Brain microvascular endothelial cell (primary cell): ENCODE measurements at places on chromosomes 5 and 9.
A peak's percentile ranks its signal among the peaks of the same experiment; 100 is the strongest.

- DNase-seq = no peak
Measured at GRCh38 chr9:37508135-37508833, 22.5 kb downstream of the POLR1E start.

DNA sequence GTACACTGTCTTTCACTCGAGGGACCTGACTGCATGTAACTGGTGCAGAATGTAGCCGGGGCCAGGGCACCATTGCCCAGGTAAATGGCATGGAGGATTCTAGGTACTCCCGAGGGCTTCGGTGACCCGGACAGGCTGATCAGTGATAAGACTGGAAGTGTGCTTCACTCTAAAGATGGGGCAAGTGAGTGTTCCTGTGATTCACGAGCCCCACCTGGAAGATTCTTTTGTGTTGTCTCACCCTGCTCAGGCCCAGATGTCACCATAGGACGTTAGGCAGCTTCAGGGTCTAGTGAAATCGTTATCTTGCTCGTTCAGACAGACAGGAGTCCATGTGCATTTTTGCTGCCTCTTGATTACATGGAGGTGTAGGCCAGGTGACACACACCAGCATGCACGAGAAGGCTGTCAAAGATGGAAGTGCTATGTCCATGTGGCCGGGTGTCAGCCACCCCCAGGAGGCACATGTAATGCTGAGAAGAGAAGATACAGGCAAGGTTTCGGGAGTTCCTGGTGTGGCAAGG is 73.9 kb downstream of the WNK2 start:
- no peak for DNase-seq

GRCh38 chr9:92808726-92809451 is 44.3 kb upstream of the BICD2 start:
- peak; percentile 53 for DNase-seq

DNA sequence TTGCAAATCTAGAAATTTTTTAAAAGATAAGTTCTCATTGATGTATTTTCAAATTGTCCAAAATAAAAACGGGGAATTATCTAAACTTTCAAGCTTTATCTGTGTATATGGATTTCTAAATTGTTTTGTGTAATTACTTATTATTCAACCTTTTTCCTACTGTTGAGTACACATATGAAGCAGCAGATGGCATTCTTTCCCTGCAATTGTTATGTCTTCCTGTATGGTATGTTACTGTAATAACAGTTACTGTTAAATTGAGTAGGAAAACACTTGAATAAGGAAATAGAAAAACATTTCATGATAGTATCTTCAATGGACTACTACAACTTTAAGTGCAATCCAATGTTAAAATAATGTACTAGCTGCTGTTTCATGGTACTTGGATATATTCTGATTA is 124.8 kb downstream of the RANBP17 start:
- DNase-seq = no peak

DNA sequence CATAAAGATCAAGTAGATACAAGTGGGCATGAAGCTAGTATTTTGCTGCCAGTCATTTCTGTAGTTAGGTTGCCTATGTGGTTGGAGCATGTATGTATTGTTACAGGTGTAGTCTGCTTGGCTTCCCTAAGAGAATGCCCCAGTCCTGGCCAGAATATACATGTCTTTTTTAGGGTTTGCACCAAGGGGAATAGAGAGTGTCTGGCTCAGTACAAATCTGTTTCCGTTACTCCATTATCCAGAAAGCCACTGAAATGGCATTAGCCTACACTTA is 23.2 kb downstream of the TGFBR1 start:
- DNase-seq = no peak

DNA sequence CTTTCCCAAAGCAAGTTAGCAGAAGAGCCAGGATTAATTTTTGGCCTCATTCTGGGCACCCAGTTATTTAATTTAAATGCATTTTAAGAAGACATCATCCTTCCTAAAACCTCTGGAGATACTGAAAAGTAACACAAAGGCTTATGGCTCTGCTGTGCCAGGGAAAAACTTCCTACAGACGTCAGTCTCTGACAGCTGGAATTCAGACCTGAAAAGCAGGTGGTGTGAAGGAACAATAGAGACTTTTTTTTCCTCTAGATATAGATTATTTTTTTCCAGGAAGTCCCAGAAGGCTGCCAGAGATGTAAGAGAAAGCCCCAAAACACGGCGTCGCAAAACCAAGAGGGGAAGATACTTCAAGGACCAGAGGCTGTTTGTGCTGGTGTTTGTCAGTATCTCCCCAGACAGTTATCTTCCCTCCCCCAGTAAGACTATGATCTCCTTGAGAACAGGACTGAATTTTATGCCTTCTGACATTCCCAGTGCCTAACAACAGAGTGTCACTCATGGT is 88.7 kb upstream of the RASEF start:
- DNase-seq = no peak

- peak; percentile 7 for DNase-seq
Measured at GRCh38 chr9:125854553-125855275, 107.5 kb downstream of the PBX3 start.
